CD4-positive, alpha-beta T cell treated with Interleukin-4 for 1 hour (primary cell): ENCODE measurements at places on chromosomes 1 and 21.

DNA sequence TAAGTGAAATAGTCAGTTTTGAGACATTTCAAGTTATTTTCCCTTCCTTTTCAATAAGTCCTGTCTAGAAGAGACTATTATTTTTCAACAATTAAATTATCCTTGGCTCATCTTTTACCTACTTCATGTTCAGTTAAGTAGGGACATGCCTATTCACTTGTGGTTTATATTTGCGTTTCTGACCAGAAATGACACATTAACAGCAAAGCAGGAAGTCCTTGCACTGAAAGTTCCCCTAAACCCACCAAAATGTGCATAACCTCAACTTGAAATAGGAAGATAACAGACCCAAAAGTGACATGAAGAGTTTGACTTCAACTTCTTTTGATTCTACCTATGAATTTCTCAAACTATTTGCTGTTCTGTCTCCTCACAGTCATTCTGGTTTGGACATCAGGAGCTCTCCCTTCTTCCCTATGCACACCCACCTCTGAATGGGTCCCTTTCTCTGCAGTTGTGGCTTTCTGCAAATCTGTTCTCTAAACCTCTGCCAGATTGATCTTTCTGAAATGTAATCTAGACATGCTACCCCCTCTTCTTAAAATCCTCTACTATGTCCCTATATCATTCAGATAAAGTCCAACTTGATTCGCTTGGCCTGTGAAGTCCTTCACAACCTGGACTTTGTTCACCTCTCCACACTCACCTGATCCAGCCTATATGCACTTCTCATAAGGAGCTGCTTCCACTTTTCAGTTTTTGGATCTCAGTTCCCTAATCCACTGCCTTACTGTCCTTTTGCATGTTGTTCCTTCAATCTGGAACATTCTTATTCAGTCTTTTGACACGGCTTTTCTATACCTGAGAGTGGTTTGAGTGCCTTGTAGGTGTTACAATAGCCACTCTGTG is 661.5 kb upstream of the ADGRL4 start:
- DNase-seq: no peak

DNA sequence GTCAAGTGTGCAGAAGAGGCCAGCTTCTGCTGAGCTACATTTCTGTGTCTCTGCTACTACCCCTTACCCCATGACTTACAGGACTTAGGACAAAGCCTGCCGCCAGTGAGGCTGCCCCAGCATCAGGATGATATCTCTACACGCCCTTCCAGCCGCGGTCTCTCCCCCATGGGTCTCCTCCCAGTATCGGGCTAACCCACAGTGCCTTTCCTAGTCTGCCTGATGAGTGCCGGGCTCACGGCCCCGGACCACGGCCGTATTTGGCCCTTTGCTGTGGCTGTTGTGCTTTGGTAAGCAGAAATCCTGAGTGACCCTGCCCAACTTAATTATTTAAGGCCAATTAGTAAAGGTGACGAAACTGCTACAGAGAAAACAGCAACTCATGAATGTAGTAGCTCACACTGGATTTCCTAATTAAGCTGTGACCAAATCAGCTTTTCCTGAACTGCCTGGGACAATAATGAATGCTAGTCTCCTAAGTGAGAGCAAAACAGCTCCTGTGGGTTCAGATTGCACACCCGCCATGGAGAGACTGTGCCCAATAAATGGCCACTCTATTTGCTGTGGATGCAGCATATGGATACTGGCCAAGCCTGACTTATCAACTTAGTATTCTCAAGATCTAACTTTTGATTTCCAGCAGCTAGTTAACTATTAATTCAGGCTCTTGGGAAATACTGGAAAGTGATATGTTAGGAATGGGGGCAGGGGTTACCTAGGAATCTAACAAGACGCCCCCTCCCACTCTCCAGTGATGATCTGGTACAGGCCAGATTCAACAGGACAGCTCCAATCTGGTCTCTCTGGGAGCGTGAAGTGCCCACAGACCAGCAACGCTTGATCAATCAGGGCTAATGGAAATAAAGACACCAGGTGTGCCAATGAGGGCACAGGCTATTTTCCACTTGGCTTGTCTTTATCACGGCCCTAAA is 123.3 kb upstream of the IFFO2 start:
- no peak for DNase-seq

GRCh38 chr1:203996126-203996525 is 76.8 kb upstream of the SOX13 start:
- DNase-seq: no peak

- no peak for DNase-seq
Observed at GRCh38 chr1:227136210-227136820, 182.0 kb downstream of the CDC42BPA start.

DNA sequence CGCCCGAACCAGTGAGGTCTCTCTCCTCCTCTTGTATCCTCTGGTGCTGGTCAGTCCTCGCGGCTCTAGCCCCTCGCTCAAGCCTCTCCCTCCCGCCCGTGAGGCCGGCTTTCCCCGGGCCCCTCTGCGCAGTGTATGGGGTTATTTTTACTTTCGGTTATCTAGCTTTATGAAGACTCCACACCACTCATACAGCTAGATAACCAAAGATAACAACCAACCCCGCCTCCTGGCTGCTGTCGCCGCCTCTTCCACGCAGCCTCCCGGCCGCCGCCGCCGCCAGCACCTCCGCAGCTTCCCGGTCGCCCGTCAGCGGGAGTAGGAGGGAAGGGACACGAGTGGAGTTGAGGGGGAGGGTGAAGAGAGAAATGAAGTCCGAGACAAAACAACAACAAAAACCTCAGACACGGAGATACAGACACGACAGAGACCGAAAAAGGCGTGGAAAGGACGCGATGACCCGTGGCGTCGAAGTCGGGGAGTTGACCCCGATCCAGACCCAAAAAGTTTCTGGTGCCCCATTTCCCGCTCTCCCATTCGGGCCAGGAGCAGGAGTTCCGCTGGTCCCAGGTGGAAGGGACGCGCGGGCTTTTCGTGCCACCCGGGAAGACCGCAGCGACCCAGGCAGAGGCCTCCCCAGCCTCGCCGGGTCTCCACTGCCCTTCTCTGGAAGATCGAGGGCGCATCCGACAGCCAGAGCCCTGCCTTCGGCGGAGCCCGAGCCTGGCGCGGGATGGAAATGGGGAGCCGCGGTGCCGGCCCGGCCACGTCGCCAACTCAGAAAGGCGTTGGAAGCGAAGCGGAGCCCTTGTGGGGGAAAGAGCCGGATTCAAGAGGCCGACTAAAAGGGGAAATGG is 51.4 kb downstream of the RHBG start:
- DNase-seq: peak; percentile 44

GRCh38 chr1:220380885-220381284 is 108.6 kb upstream of the RAB3GAP2 start:
- DNase-seq: no peak

GRCh38 chr1:71908871-71909390 is 373.4 kb downstream of the NEGR1 start:
- DNase-seq: no peak

- DNase-seq: no peak
Observed at GRCh38 chr1:223153177-223154119, 10.4 kb upstream of the TLR5 start.

GRCh38 chr1:223006917-223007648 is 136.0 kb downstream of the TLR5 start:
- no peak for DNase-seq

- peak; percentile 40 for DNase-seq
Observed at GRCh38 chr1:225848030-225848955, 33.9 kb downstream of the TMEM63A start.

DNA sequence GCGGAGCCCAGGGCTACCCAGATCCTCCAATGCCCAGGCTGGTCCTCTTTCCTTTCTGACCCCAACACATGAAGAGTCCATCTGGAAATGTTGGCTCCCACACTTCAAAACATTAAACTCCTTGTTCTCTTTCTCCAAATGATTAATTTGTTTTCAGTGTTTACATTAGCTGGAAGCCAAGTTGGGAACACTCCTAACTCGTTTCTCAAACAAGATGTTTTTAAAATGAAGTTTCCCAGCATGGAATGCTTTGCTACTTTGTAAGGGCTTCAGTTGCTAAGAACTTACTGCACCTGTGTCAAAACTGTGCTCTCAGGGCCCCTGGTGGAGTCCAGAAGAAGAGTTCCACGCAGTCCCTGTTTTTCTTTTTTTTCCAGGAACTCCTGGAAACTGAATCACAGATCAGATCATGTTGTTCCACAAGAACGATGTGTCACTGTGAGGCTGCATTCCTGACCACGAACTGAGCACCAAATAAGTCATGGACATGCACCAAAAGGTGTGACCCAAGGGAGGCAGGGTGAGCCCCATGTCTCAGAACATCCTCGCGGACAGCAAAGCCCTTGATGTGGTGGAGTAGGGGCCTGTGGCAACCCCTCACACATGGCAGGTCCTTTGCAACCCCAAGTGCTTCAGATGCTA is 257.3 kb downstream of the KCNJ6 start:
- no peak for DNase-seq

GRCh38 chr1:85330711-85331290 is 54.4 kb upstream of the BCL10 start:
- no peak for DNase-seq

DNA sequence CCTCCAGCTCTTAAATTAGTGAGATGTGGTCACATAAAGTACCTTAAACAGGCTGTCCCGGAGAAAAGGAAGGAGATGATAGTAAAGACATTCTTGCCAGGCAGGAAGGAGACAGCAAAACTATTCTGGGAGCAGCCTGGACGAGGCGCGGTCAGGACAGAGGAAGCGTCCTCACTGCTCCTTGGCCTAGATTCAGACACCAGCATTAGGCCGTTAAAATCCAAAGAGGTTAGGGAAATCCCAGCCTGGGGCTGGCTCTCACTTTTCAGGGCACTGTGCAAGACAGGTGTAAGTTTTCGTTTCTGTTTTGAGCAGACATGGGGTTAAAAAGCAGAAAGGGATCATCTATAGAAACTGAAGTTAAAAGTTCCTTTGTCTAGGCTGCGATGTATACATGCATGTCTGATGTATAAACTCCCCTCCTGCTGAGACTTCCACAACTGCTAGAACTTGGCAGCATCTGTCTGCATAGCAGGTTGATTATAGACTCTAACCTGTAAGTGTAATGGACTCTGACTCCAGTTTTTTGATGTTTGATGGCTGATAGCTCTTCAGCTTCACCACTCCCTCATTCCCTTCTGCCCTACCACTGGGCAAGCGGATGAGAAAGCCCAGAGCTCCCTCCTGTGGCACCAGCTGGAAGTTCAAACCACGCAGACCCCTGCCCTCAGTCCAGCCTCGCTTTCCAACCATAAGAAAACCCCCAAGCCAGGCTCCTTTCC is 21.5 kb downstream of the STPG1 start:
- peak; percentile 76 for DNase-seq

DNA sequence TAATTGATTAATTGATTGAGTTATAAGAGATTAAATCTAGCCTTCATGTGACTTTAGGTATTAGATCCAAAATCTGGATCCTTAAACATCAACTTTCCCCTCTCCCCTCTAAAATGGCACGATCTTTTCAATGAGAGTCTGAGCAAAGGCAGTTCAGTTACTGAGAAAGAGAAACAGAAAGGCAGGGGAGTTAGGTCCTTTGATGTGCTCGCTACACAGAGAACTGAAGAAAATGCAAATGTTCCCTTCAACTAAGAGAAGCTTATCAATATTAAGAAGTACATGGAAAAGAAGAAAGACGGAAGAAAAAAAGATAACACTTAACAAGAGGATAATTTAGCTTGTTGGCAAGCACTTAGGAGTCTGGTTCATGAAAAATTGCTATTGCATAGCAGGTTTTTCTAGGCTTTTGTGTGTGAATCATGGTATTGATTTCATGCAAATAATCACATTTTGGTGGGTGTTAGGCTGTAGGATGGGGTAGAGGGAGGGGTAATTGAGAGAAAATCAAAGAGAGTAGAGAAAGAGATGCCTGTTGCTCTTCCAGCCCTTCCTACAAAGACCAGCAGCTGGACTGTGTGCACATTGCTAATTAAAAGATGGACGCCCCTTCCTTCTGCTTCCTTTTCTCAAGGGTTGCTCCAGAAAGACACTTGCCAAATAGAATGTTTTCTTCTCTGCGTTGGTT is 307.6 kb upstream of the PLXNA2 start:
- no peak for DNase-seq

- DNase-seq: no peak
Observed at GRCh38 chr1:57138432-57139078, 172.7 kb upstream of the C8B start.

DNA sequence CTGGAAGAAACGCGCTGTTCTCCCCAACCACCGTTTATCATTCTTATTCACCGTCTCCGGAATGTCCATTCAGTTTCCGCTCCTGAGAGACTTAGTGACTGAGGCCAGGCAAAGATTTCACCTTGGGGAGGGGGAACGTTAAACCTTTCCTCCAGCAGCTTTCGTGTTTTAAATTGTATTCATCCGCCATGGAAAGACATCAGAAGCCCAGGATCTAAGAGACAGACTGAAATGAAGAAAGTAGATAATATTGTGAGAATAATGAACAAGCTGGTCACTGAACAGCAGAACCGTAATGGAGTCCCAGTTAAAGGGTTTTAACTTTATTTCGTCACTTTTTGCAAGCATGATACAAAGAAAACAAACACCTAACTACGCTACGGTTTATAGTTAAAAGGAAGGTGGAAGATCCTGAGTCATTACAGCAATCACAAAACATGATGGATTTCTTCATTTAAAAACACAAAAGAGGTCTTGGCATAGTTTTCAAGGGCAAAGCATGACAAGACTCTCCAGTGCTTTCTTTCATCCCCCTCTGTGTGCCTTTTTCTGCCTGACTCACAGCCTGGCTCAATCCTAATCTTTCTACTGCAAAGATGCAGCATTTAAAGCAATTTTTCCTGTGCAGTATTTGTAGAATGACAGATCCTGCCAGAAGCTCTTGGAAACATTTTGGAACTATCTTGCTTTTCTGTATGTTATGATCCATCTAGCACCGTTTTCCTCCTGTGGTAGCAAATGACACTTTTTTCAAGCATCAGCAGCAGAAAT is 722 bp upstream of the SLC19A2 start:
- no peak for DNase-seq

DNA sequence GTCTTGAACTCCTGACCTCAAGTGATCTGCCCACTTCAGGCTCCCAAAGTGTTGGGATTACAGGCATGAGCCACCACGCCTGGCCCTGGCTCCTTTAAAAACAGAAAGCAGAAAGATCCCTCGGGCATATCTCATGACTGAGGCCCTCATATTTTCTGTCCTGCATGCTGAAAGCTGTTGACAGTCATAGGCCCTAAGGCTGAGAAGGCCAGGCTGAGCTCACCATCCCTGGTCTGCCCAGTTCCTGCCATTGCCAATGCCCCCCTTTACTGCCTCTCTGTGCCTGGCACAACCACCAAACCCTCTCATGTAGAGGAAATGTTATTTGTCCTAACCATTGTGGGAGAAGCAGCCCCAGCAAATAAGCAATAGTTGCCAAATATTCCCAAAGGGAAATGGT is 12.7 kb downstream of the CD34 start:
- DNase-seq: no peak

GRCh38 chr1:97013941-97014340 is 292.4 kb downstream of the PTBP2 start:
- no peak for DNase-seq

- no peak for DNase-seq
Observed at GRCh38 chr1:21532496-21532895, 23.3 kb downstream of the ALPL start.

DNA sequence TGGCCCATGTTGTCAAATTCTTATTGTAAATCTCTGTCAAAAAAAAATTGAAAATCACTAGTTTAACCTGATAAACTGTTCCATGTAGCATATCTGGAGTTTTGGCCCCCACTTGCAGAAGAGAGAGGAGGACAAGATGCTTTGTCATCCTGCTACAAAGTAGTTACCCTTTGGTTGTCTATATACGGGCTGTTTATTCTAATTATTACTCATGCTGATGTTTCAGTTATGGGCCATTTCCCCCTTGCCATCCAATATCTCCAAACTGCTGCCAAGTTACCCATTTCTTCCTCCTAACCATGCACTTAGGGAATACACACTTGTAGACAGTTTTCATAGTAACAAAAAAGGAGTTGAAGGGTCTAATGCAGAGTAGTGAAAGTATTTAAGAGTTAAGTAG is 22.6 kb downstream of the STX12 start:
- no peak for DNase-seq
